ENCODE measurements at places on chromosomes 4 and X.

DNA sequence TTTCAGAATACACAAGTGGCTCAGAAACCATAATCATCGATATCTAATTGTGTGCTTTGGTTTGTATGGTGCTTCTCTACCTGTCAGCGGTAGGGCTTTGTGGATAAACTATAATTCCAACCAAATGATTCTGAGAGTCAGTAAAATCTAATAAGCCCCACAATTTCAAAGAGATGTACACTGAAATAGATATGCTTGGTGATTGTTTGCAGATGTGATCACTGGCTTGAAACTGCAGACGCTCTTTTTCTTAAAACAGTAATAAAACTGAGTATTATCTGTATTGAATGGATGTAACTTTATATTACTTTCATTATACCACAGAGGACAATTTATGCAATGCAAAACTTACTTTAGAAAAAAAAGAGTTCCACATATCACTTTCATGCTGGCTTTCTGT lies 198.8 kb upstream of the ANXA10 start:
- DNase-seq: no peak
- H3K4me3 ChIP-seq: no peak overlapping the region

DNA sequence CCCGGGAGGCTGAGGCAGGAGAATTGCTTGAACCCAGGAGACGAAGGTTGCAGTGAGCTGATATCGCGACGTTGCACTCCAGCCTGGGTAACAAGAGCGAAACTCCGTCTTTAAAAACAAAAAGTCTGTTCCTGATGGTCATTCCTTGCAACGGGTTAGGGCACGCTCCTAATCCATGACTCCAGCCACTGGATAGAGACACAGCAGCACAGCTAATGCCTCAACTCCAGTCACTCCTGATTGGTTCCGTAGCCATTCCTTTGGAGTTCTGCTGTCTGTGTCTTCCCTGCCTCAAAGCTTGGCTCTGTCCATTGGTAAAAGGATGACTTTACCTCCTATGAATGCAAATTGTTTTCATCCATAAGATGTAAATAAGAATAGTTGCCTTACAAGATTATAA lies 44.3 kb upstream of the FAM9A start:
- no peak overlapping the region for H3K4me3 ChIP-seq
- no peaks in the 10 kb centered on the region for H3K27me3 ChIP-seq
- no peaks in the 10 kb centered on the region for H3K4me1 ChIP-seq
- no peak for DNase-seq

- H3K27me3 ChIP-seq: no peaks in the 10 kb centered on the region
- DNase-seq: no peak
- no peak overlapping the region for H3K27ac ChIP-seq
- no peaks in the 10 kb centered on the region for H3K36me3 ChIP-seq
- H3K4me3 ChIP-seq: no peak overlapping the region
These were observed 17.4 kb upstream of the ARMCX2 start for GRCh38 chrX:101677028-101677427.

DNA sequence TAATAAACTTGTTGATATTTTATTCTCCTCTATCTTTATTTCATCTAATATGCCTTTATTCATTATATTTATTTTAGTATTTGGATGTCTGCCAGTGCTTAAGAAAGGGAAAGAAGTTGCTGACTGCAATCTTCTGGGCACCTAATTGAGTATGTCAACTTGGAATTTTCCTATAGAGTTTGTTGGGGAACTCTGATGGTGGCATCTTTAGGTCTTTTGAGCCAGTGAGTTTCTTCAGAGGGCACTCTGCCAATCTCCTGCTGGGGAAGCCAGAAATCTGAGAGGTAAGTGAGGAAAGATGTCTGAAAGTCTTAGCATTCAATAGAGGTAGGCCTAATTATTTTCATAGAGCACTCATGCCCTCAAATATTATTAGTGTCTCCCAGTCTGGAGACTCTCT lies 475.0 kb downstream of the GABRG1 start:
- DNase-seq: no peak
- H3K27me3 ChIP-seq: no peaks in the 10 kb centered on the region
- peaks cover 3% of the 10 kb centered on the region for H3K4me1 ChIP-seq
- H3K27ac ChIP-seq: no peak overlapping the region
- H3K36me3 ChIP-seq: no peaks in the 10 kb centered on the region
- no peak overlapping the region for H3K4me3 ChIP-seq

- no peak for DNase-seq
- no peaks in the 10 kb centered on the region for H3K36me3 ChIP-seq
- H3K27ac ChIP-seq: no peak overlapping the region
These were observed 34.3 kb downstream of the RELL1 start for GRCh38 chr4:37651781-37652377.

DNA sequence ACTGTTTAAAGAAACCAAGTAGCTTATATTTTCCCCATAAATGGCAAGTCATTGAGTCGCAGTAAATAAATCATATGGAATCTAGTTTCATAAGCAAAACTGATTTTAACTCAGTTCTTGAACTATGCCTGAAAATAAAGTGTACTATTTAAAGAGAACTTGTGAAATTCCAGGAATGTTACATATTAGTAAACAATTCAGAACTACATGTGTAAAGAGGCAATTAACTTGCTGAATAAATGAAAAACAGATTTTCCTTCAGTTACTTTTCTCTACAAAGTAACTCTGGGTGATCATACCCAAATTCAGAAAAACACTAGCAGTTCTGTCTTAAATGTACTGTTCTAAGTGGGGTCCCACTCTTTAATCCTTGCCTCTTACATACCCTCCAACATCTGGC lies 236.1 kb upstream of the EDNRA start:
- no peak for DNase-seq
- no peaks in the 10 kb centered on the region for H3K36me3 ChIP-seq
- H3K4me1 ChIP-seq: no peaks in the 10 kb centered on the region
- H3K27me3 ChIP-seq: no peaks in the 10 kb centered on the region
- no peak overlapping the region for H3K4me3 ChIP-seq

DNA sequence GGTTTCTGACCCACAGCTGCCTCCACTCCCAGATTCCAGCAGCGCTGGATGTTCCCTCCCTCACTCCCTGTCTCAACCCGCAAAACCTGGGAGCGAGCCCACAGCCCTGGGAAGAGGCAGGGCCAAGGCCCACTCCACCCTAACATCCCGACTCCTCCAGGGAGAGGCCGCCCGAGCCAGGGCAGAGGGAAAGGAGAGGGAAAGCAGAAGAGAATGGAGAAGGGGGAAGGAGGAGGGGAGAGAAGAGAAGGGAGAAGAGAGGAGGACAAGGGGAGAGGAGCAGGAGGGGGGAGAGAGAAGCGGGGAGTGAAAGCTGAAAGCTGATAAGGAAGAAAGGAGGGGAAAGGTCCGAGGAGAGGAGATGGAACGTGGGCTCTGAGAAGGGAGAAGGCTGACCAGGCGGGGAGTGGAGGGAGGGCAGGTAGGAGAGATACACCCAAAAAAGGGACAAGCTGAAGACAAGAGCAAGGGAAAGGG lies 120.2 kb upstream of the PJA1 start:
- no peak overlapping the region for H3K27ac ChIP-seq
- no peaks in the 10 kb centered on the region for H3K4me1 ChIP-seq
- DNase-seq: peak; percentile 27
- peak overlapping the region; percentile 23 for H3K4me3 ChIP-seq

GRCh38 chrX:48590203-48591103 lies 6.8 kb upstream of the WDR13 start:
- no peaks in the 10 kb centered on the region for H3K36me3 ChIP-seq
- no peaks in the 10 kb centered on the region for H3K4me1 ChIP-seq
- no peak overlapping the region for H3K4me3 ChIP-seq
- no peaks in the 10 kb centered on the region for H3K27me3 ChIP-seq
- DNase-seq: no peak
- no peak overlapping the region for H3K27ac ChIP-seq

DNA sequence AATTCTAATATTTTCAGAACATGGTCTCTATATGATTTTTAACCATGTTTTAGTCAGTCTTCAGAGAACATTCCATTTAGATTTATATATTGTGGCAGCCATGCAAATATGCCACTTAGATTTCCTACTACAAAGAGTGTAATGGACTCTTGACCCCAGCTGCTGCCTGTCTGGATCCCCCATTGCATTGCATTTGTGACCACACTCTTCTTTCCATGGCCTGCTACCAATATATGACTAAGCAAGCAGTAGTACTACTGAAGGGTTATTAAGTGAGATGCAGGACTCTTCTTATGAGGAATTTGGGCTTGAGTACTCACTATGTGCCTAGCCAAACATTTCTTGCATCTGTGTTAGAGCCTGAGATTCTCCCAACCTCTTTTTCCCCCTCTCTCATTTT lies 306.8 kb downstream of the PDHA2 start:
- H3K27ac ChIP-seq: no peak overlapping the region
- no peak overlapping the region for H3K4me3 ChIP-seq
- no peaks in the 10 kb centered on the region for H3K27me3 ChIP-seq
- no peaks in the 10 kb centered on the region for H3K4me1 ChIP-seq

DNA sequence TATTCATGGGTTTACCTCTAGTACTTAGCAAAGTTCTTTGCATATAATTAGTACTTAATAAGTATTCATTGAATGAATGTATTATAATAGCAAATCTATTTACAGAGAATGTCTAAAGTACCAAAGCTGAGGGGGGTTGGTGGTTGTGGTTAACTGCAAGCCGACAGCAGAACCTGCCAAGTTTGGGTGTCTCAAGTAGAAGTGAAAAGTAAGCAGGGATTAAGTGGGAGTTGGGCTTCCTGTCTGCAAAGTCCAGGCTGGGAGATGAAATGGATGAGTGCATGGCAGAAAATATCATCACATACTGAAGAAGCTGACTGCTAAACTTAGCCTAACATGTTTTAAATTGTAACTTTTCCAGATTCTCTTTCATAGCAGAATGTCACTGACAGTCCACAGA lies 169.6 kb downstream of the CAMK2D start:
- no peak overlapping the region for H3K27ac ChIP-seq
- H3K4me1 ChIP-seq: no peaks in the 10 kb centered on the region
- no peak for DNase-seq
- no peaks in the 10 kb centered on the region for H3K27me3 ChIP-seq
- no peaks in the 10 kb centered on the region for H3K36me3 ChIP-seq

DNA sequence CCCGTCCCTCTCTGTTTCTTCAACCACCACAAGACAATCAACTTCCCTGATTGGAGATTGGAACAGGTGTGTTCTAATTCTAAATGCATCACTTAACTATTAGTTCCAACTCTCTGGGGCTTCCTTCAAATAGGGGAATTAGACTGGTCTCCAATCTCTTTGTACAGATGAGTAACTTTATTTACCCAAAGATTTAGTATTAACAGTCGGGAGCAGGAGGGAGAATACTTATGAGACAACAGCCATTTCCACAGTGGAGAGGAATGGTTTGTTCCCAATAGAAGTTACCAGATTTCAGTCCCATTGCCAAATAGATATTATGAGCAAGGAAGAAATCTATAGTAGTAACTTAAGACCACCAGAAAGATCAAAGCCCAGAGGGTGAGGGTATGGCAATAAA lies 46.2 kb downstream of the CASK start:
- no peak for DNase-seq
- H3K4me3 ChIP-seq: no peak overlapping the region
- H3K27me3 ChIP-seq: no peaks in the 10 kb centered on the region
- no peak overlapping the region for H3K27ac ChIP-seq
- no peaks in the 10 kb centered on the region for H3K36me3 ChIP-seq

DNA sequence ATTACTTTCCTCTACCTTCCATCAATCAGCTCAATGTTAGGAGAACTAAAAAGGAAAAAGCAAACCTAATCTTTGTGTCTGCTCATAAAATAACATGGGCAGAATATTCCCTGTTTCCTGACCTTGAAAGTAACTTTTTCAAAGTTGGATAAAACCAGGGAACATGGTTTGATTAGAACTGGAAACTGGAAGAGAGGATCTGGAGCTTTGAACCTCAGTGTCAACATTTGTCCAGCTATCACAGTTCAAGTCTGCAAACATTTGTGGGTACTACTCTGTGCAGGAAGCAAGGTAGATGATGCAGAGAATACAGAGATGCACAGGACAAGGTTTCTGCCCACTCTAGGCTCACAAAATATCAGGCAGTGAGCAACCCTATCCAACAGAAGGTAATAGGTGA lies 86.4 kb upstream of the TAB3 start:
- DNase-seq: no peak
- no peak overlapping the region for H3K27ac ChIP-seq
- no peak overlapping the region for H3K4me3 ChIP-seq
- no peaks in the 10 kb centered on the region for H3K36me3 ChIP-seq

DNA sequence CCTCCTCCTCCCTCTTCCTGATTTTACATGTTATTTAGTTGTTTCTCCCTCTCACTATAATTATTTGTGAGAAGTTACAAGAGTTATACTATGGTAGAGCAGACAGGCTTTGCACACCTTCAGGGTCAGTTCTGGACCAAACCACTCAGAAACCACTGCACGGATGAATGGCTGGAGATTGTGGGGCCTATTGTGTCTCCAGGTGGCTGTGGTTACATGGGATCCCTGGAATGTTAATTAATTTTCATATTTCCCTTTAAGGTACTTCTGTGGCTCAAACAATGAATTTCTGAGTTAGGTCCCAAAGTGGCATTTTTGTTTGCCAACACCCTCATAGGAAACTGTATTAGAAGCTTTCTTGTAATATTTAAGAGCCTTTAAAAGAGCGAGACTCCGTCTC lies 151.9 kb downstream of the BMPR1B start:
- no peak overlapping the region for H3K4me3 ChIP-seq
- no peaks in the 10 kb centered on the region for H3K4me1 ChIP-seq
- DNase-seq: no peak
- H3K27ac ChIP-seq: no peak overlapping the region
- H3K36me3 ChIP-seq: no peaks in the 10 kb centered on the region

- no peak overlapping the region for H3K4me3 ChIP-seq
- no peak for DNase-seq
- no peak overlapping the region for H3K27ac ChIP-seq
- no peaks in the 10 kb centered on the region for H3K36me3 ChIP-seq
These were observed 71.8 kb upstream of the PGRMC2 start for GRCh38 chr4:128359422-128359821.

GRCh38 chrX:13898083-13898482 lies 81.2 kb upstream of the GPM6B start:
- no peak for DNase-seq
- H3K36me3 ChIP-seq: no peaks in the 10 kb centered on the region

DNA sequence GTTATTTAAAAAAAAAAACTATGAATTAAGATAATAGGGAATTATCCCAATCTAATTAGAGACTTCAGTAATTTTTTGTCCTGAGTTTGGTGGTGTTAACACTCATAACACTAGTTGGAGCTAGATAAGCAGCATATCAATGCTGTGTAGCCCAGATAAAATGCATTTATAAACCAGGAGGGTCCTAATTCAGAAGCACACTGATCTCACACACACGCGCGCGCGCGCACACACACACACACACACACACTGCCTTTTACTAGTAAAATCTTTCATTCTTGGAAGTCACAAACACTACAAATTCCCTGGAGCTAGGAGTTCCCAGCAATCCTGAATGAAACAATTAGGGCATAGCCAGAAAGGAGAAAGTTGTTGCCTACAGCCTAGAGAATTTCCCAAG lies 3.2 kb downstream of the UNC5C start:
- DNase-seq: no peak
- H3K27me3 ChIP-seq: peaks cover 29% of the 10 kb centered on the region
- no peaks in the 10 kb centered on the region for H3K36me3 ChIP-seq
- H3K4me3 ChIP-seq: no peak overlapping the region
- H3K27ac ChIP-seq: no peak overlapping the region
- H3K4me1 ChIP-seq: no peaks in the 10 kb centered on the region

- H3K4me3 ChIP-seq: no peak overlapping the region
- no peak overlapping the region for H3K27ac ChIP-seq
- no peak for DNase-seq
- no peaks in the 10 kb centered on the region for H3K27me3 ChIP-seq
These were observed 115.9 kb upstream of the PNPLA4 start for GRCh38 chrX:8043121-8043520.
